ENCODE measurements at places on chromosomes 4 and X.

GRCh38 chrX:103571121-103571520 lies 14.2 kb upstream of the TCEAL4 start:
- DNase-seq = no peak

GRCh38 chrX:145727476-145727875 lies 90.2 kb upstream of the SLITRK2 start:
- peak; percentile 17 for DNase-seq

GRCh38 chr4:6383009-6383404 lies 89.4 kb downstream of the PPP2R2C start:
- DNase-seq = no peak

GRCh38 chr4:22482250-22483127 lies 33.4 kb downstream of the ADGRA3 start:
- DNase-seq = no peak

GRCh38 chr4:188839704-188840103 lies 700.5 kb downstream of the TRIML1 start:
- no peak for DNase-seq

All from eye (tissue), 1 donor.